ENCODE measurements at places on chromosomes 4 and X.

- H3K4me3 ChIP-seq: no peak overlapping the region
- DNase-seq: no peak
- H3K27ac ChIP-seq: no peak overlapping the region
- H3K27me3 ChIP-seq: no peaks in the 10 kb centered on the region
- H3K4me1 ChIP-seq: no peaks in the 10 kb centered on the region
- no peaks in the 10 kb centered on the region for H3K36me3 ChIP-seq
Measured at GRCh38 chrX:69142788-69143469, 22.3 kb downstream of the PJA1 start.

DNA sequence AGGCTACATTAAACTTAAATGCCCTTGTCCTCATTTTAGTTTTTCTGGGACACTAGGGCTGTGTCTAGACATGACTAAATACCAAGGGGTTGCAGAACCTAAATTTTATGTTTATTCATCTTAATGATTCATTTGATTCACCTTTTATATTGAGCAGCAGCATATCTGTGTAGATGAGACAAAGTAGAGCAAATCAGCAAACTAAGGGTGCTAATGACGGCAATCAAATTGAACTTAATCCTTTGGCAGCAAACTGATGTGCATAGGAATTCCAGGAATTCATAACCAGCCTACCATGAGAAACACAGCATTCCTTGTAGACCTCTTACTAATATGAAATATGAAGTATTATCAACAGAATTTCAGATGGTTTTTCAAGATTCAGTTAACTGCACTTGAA lies 25.1 kb downstream of the EPHA5 start:
- no peaks in the 10 kb centered on the region for H3K27me3 ChIP-seq
- H3K4me3 ChIP-seq: no peak overlapping the region
- H3K4me1 ChIP-seq: no peaks in the 10 kb centered on the region
- DNase-seq: no peak
- no peaks in the 10 kb centered on the region for H3K36me3 ChIP-seq

GRCh38 chr4:41323179-41323578 lies 66.5 kb downstream of the UCHL1 start:
- H3K36me3 ChIP-seq: no peaks in the 10 kb centered on the region
- no peaks in the 10 kb centered on the region for H3K27me3 ChIP-seq
- H3K27ac ChIP-seq: no peak overlapping the region
- DNase-seq: no peak
- H3K4me3 ChIP-seq: no peak overlapping the region

DNA sequence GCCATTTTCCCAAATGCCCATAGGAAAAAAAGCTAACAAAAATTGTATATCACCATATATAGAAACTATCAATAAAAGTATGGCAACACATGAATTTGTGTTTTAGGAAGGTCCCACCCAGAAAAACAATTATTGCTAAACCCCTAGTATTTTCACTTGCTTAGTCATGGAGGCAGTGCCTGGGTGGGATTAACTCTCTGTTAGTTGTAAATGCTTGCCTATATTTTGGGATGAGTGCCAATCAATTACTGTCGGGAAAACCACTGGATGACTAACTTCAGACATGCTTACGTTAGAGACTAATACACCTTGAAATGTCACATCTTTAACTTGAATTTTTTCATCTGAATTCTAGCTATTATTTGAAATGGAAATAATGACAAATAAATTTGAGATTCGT lies 33.9 kb downstream of the TMPRSS11A start:
- no peak for DNase-seq
- H3K36me3 ChIP-seq: no peaks in the 10 kb centered on the region
- no peaks in the 10 kb centered on the region for H3K4me1 ChIP-seq
- no peak overlapping the region for H3K27ac ChIP-seq
